ENCODE measurements at places on chromosomes 5 and 9.

DNA sequence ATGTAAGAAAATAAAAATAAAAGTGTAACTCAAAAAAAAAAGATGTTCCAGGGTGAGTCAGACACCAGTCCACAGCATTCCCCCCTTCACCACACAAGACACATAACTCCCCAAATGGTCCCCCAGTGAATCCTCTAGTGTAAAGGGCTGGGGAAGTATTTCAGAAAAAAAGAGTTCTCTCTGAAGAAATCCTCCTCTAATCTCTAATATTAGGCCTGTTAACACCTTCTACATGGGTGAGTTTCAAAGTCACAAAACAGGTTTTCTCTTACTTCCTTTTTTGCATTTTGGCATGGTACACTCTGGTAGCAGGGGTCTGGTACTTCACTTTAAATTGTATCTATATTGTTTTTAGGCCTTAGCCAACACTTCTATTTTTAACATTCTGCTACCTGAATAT is 28.2 kb downstream of the RNF145 start:
- DNase-seq: no peak

- no peak for DNase-seq
These were observed 42.2 kb upstream of the SLC28A3 start for GRCh38 chr9:84382720-84383119.

GRCh38 chr9:74775396-74775795 is 112.3 kb downstream of the TRPM6 start:
- DNase-seq: no peak

- no peak for DNase-seq
These were observed 77.0 kb downstream of the SIL1 start for GRCh38 chr5:139121120-139121519.

DNA sequence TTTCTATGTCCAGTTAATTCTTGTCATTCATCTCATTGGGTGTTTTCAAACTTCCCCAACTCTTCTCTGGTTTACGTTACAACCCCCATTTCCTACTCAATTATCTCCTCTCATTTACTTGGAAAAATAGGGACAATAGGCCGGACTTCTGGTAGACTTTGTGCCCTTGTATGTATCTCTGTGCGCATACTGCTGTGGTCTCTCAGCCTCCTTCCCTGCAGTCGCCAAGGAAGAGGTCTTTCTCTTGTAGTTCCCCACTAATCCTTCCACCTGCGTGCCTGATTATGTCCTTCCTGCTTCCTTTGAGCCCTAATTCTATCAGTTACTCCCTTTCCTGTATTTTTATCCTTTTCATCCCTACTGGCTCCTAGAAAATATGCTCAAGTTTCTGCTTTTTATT is 176.3 kb downstream of the GDNF start:
- DNase-seq: no peak

GRCh38 chr5:58410441-58410840 is 49.4 kb downstream of the PLK2 start:
- DNase-seq: peak; percentile 72

DNA sequence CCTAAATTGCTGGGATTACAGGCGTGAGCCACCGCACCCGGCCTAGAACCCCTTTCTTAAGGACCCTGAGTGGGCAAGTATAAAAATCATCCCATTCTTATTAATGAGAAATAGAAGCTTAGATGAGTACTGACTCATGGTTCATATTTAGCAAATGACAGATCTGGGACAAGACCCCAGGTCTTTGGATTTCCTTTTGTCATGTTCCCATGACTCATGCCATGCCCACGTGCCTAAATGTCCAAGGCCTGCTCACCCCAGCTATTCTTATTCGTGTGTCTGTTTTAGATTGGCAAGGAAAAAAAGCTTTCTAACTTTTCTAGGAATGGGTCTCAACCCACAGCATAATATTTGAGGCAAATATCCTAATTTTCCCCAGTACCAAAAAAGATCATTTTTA is 57.7 kb upstream of the RPS23 start:
- DNase-seq: no peak

Data from AG04450 (cell line).